ENCODE measurements at places on chromosomes 6 and 20.

DNA sequence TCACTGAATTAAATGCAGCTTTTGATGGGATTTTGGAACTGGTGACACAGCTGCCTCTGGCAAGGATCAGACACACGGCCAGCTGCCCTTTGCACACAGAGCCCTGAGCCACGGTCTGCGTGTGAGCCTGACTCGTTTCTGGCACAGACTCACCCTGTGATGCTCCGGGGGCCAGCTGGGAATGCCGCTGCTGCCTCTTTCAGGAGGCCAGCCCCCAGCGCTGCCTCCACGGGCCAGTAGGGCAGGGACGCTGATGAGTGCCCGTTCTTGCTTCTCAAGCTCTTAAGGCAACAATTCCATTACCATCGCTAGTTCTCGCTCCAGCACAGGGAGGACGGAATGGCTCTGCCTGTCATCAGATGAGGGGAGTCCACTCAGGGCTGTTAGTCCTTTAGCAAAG is 61.6 kb downstream of the IRF4 start:
- no peak for DNase-seq

DNA sequence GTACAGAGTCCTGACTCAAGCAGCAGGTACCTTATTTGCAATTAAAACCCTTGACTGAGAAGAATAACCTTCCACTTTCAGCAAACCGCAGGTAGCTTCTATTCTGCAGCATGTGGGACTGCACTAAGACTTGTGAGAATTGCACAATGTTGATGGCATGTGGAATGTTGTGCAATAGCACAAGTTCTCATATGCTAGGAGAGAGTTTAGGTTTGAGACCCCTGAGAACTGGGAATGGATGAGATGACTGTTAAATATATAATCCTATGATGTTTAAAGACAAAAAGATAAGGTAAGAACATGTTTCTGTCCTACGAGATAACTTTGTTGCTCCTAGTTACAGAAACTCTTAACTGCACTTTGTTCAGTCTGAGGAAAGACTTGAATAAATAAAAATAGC is 194.6 kb downstream of the OTOR start:
- DNase-seq: no peak

DNA sequence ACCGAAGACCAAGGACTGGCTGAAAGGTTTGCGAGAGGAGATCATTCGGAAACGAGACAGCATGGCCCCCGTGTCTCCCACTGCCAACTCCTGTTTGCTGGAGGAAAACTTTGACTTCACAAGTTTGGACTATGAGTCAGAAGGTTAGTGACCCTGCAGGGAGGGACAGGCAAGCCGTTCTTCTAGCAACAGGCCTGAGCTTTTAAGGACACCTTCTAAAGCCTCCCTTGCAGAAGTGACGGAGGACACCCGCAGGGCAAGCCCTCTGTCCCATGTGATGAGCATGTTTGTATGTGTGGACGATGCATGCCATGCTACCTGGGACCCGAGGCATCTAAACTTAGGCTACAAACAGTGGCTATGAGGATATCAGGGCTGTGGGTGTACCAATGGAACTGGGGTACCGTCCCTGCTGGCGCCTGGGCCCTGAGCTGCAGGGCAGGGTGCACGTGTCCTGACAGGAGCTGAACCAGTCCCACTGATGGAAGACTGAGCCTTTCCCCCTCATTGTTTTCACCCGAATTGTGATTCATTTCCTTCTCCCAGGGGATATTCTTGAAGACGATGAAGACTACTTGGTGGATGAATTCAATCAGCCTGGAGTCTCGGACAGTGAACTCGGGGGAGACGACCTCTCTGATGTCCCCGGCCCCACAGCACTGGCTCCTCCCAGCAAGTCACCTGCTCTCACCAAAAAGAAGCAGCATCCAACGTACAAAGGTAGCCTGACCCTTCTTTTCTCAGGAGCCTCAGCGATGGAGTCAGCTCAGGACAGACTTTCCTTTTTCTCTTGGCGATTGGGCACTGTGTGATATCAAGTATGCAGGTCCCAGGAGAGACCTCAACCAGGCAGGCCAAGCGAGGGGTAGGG is 84.4 kb downstream of the SERAC1 start:
- no peak for DNase-seq

- DNase-seq: no peak
Observed at GRCh38 chr6:151280859-151281258, 41.1 kb downstream of the AKAP12 start.

DNA sequence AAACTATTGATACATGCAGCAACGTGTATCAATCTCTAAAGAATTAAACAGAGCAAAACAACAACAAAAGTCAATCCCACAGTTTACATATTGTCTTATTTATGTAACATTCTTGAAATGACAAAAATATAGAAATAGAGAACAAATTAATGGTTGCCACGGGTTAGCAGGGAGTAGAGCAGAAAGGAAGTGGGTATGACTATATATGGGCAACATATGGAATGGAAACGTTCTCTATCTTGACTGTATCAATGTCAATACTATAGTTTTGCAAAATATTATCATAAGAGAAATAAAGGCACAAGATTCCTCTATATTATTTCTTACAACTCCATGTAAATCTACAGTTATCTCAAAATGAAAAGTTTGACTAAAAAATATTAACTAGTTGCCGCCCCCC is 12.8 kb downstream of the AK9 start:
- no peak for DNase-seq

- DNase-seq: no peak
Observed at GRCh38 chr6:81608776-81609175, 143.7 kb downstream of the TENT5A start.

GRCh38 chr6:20681243-20681684 is 147.0 kb downstream of the CDKAL1 start:
- DNase-seq: no peak

DNA sequence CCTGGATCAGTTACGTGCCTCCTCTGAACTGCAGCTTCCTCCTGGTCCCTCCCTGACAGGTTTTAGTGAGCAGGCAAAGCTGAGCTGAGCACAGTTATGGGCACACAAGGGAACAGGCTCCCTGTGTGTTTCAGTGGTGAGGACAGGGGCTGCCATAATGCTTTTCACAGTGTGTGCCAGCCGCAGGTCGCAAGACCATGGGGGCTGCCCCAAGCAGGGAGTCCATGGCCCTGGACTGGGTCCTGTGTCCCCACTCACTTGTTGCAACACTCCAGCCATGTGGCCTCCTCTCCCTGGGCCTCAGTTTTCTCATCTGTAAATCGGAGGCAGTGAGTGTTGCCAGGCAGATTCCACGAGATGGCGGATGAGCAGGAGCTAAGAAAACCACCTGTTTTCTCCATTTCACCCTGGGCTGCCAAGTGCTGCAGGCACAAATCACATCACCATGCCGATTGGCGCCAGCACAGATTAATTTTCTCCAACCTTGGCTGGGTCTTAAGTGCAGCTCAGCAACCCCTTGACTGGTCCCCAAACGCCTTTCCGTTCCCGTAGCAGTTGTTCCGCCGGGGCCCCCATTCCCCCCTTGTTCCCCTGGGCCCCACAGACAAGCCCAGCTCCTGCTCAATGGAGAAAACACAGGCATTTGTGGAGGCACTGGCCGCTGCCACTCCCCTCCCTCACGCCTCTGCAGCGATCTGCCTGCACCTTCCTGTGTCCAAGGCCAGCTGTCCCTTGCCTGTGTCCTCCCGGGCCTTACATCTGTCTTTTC is 57.1 kb upstream of the NNAT start:
- DNase-seq: no peak

GRCh38 chr6:116468293-116468692 is 7.1 kb downstream of the CALHM6 start:
- DNase-seq: no peak

GRCh38 chr6:93562582-93562981 is 143.2 kb upstream of the EPHA7 start:
- no peak for DNase-seq

DNA sequence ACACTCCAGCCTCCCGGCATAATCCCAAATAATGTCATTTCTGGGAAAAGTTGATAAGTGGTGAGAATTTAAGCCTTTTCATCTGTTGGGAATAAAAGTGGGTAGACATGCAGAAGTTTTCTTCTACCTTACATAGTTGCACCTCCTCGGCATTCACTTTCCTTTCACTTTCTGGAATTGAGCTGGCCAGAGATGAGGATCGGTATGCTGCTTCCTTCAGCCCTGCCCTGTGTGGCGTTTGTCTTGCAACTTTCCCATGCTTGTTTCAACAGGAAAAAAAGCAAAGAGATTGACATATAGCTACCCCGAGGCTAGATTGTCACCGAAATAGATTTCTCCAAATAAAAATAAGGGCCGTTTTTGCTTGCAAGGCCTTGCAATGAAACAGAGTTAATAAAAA is 65.8 kb upstream of the JAG1 start:
- DNase-seq: no peak

DNA sequence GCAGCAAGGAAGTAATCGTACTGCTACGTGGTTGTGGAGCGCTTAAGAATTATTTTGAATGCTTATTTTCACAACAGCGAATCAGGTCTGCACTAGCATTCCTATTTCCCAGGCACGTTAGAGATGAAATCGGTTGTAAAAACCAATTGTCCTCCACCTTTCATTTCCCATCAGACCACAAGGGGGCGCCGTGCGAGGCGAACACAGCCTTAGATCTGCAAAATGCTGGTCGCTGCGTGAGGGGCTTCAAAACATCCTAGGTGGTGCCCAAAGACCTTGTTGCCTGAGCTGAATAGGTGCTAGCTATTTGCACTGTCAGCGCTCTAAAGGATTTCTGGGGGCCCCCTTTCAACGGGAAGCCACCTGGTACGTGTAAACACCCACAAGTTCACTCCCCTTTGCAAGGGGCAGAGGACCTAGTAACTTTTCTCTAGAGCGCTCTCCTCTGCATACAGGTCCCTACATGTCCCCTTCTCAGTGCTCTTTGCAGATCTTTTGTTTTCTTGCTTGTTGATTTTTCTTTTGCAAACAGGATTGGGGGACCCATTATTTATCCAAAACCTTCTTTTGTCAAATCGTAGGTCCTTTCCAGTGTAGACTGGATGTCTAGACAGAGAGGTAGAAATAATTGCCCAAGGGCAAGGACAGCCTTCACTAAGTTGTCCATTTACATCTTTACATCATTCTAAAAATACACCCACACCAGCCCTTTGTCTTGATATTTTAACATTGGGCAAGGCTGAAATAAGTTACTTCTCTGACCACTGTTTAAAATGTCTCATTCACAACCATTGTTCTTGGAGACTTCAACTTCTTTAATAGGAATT is 59.8 kb downstream of the NEDD9 start:
- DNase-seq: peak; percentile 71

- DNase-seq: no peak
Observed at GRCh38 chr6:16653226-16653625, 108.0 kb downstream of the ATXN1 start.

- DNase-seq: no peak
Observed at GRCh38 chr6:52346503-52346902, 15.4 kb upstream of the PAQR8 start.

DNA sequence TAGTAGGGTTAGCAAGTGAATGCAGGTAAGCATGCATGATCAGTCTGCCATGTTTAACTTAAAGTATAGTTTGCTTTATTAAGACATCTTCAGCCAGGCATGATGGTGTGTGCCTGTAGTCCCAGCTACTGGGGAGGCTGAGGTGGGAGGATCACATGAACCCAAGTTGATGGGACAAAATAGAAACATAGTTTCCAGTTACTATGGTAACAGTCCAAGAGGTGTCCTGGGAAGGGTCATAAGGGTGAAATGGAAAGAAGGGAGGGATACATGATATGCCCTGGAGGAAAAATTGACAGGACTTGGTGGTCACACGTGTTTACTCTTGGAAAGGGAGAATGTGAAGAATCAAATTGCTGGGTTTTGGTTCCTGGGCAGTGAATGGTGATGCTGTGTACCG is 139.6 kb downstream of the SULF2 start:
- DNase-seq: no peak

DNA sequence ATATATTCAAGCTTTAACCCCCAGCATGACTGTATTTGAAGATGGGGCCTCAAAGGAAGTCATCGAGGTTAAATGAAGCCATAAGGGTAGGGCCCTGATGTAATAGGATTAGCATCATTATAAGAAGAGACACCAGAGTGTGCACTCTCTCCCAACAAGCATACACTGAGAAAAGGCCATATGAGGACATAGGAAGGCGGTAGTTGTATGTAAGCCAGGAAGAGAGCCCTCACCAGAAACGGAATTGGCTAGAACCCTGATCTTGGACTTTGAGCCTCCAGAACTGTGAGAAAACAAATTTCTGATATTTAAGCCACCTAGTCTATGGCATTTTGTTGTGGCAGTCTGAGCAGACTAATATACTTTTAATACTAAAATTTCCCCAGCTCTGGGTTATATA is 150.1 kb upstream of the STXBP5 start:
- no peak for DNase-seq

GRCh38 chr6:37624121-37624520 is 73.6 kb downstream of the MDGA1 start:
- no peak for DNase-seq

DNA sequence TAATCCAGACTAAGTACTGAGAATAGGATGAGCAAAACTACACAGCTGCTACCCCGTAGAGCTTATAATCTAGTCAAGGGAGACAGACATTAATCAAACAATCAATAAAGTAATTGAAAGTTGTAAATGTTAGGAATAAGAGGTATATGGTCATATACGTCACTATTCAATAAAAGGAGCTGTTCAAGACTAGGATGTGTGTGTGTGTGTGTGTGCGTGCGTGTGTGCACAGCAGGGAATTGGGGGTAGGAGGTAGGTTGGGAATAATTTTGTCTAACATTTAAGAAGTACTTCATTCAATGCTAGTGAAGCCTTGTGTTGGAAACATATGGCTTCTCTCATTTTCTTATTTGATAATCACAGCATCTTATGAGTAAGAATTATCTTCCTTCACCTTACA is 41.8 kb downstream of the SESN1 start:
- DNase-seq: no peak

DNA sequence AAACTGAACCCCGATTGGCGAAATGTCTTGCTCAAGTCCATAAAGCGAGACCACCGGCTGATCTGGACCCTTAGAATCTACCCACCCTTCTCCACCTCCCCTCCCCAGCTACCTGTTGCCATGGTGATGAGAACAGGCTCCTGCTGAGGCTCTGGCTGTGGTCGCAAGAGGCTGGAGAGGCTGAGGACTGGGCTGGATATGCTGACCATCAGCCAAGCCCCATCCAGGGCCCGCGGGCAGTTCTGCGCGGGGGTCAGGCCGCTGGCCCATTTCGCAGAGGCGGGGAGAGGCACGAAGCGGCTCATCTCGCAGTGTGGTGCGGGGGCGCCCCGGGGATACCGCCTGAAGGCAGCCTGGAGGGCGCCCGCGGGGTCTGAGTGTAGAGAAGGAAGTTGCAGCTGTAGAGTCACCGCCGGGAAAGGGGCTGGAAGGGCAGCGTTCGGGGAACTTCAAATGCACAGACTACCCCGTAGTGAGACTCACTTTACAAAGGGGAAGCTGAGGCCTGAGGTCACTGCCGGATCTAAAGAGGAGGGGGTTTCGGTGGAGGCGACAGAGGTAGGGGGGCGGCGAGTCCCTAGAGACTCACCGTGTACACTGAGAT is 671 bp downstream of the TAPBP start:
- DNase-seq: no peak
